Activated CD4-positive, alpha-beta T cell treated with anti-CD3 and anti-CD28 coated beads, Interleukin-2, amount 50 U/mL, for 4 hours (primary cell): ENCODE measurements at places on chromosomes 12 and 14.

DNA sequence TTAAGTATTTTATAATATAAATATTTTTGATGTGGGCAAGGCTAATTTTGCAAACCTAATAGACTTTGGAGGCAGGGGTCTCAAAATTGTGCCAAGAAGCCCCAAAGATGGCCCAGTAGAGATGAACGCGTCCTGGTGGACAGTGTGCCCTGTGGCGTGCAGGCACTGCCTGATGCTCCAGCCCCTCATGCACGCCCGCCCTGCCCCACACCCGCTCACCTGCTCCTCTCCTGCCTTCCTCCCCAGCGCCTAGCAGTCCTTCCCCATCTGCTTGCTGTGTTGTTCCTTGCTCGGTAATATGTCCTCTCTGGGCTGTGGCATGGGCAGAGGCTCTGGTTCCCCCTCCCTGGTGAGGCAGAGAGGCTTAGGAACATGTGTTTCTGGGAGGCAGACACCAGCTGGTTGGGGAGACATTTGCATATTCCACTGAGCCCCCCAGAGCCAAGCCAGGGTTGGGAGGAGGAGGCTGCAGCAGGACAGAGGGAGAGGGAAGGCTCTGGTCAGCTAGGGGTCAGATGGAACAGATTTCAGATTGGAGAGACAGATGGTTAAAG, 46.8 kb upstream of the GPATCH2L start:
- no peak for DNase-seq

- no peak for DNase-seq
These were observed 58.6 kb upstream of the BCL11B start for GRCh38 chr14:99330316-99331240.

- no peak for DNase-seq
These were observed 12.6 kb downstream of the RASSF9 start for GRCh38 chr12:85823436-85824180.

DNA sequence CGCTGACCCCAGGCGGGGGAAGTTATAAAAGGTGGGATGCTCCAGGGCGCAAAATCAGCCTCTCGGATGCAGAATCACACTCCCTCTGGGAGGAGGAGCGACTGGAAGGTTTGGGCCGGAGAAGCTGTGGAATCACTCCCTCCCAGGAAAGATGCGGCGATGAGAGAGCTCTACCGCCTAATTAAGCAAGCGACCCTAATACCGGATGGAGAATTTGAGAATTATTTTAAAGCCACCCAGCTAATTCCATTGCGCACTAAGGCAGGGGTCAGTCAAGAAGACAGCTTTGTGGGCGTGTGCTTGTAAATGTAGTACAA, 1.9 kb downstream of the COL2A1 start:
- no peak for DNase-seq

DNA sequence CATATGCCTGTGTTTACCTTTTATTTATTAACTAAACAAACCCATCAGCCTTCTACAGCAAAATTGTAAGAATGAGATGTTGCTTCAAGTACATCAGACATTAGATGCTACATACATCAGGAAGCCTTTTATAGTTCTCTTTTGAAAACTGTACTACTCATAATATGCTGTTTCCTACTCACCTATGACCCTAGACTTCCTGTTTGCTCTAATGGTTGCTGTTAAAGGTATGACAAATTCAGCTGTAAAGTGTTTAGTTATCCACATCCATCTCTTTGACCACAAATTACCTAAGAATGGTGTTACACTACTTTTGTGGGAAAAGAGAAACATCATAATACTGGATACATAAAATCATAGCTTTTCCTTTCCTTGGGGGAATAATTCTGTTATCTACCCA, 220.0 kb downstream of the RAD51B start:
- no peak for DNase-seq

DNA sequence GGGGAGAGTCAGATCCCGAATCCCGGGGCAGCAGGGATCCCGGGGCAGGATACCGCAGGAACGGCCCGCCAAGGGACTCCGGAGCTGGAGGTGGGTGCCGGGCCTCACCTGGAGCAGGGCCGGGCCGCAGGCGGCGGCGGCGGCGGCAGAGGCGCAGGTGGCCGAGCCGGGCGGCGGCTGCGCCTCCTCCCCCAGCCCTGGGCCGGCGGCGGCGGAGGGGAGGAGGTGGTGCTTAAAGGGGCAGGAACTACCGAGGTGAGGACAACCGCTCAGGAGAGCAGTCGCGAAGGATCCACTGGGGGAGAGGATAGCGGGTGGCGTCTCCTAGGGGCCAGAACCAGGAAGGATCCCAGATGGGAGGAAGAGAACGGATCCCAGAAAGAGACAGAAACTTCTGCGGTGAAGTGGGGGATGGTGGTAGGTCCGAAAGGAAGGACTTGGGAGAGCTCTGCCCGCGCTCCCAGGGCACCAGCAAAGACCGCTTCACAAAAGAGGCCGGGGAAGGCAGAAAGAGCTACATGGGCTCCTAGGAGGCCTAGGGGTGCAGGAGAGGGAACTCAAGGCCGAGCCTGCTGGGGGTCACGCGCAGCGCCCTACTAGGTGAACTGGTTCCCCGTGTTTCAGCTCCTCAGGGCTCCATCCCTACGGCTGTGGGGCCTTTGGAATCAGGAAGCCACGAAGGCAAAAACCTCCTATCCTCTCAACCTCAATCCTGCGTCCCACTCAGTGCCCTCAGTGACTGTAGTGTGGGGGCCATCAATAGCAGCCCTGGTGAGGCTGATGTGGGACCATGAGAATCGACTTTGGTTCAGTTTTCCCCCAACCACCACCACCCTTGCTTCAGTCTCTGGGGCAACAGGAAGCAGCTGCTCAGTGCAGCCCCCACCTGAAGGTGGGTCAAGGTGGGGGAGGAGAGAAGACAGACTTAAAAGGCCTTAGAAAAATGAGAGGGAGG, 5.0 kb upstream of the BAZ2A start:
- DNase-seq = peak; percentile 44

DNA sequence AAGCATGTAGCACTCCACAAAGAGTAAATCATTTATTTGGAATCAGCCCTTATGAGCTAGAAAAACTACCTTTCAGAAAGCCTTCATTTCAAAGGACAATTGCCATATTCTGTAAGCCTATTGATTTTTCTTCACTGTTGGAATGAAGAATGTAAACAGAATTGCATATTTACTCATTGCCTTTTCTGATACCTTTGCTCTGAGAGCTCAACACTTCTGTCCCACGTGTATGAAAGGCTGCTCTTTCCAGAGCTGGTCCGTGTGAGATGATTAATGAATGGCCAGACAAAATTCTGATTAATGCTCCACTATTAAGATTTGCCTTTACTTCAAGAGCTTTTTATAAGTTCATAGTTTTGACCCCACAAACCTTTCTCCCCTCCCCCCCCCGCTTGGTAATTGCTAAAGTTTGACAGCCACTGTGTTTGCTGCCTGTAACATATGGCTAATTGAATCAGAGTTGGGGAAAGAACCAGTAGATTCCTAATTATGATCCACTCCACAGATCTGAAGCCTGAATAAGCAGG, 63.0 kb upstream of the PLEKHA5 start:
- no peak for DNase-seq

DNA sequence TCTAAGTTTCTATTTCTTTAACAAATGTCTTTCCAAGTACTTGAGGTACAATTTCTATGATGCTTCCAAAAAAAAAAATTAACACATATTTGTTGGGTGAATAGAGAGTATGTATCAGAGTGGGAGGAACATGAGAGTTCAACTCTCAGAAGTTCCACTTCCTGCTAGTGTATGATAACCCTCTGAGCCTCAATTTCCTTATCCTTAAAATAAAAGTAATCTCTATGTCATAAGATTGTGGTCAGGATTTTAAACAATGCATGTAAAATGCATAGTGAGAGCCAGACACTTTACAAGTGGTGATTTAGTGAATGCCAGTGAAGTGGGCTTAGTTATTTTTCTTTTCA, 270.3 kb upstream of the AMIGO2 start:
- no peak for DNase-seq

GRCh38 chr12:1634590-1635191, 5.7 kb downstream of the WNT5B start:
- peak; percentile 51 for DNase-seq

GRCh38 chr14:30223385-30223785, 295.7 kb upstream of the PRKD1 start:
- DNase-seq = no peak

DNA sequence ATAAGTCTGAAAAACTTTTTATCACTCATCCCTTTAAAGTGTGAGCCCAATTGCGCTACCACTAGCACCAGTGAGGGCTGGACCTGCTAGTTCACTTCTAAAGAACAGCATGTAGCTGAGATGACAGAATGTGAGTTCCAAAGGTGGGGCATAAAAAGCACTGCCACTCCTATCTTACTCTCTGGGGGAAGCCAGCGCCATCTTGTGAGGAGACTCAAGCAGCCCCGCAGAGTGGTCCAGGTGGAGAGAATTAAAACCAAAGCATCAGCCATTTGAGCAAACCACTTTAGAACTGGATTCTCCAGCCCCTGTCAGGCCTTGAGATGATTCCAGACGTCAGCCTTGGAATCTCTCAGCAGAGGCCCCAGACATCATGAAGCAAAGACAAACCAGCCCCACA, 39.9 kb downstream of the TMEM132D start:
- DNase-seq = no peak
